ENCODE measurements at places on chromosomes 3 and 15. TPM values are rescaled to one million over a fixed set of nuclear protein-coding genes. Genes with fewer than 3 reads are reported as not detected.

BLM gene
- total RNA-seq, result 1.3 TPM

GOLGB1 gene
- total RNA-seq, result 46.4 TPM

INKA1 gene
- total RNA-seq, result not detected

NCEH1 gene
- total RNA-seq, result 6.9 TPM

FBXO40 gene
- total RNA-seq, result not detected

SLC12A1 gene
- not detected for total RNA-seq

CEP97 gene
- 3.4 TPM for total RNA-seq

DNA sequence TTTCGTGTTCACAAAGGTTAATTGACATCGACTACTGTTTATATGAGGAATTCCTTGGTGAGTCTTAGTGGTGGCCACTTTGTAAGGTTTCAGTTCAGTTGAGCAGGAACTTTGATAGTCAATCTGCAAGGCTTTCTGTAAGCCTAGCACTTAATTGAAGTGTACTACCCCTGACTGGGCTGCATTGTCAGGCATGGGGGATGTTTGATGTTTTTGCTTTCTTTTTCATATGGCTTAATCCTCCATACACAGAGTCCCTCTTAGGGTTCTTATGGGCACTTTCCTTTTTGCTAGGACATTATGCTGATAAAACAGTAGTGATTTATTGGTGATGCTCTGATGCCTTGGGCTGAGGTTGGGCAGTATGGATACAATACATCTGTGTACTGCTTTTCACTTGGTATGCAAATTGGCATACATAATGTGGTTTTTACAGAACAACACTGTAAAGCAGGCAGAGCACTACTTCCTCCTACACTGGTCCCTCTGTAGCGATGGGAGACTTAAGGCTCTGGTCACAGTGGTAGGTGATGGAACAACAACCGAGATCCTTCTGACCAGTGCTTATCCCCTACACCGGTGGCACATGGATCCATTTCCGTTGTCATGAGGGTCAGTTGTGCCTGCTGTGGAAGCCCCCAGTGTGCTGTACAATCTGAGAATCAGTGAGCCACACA is 261.0 kb downstream of the MFSD1 start:
- no peak overlapping the region for H3K27ac ChIP-seq
- no peaks in the 10 kb centered on the region for H3K27me3 ChIP-seq
- H3K4me1 ChIP-seq, result no peaks in the 10 kb centered on the region
- no peak overlapping the region for H3K4me3 ChIP-seq

DNA sequence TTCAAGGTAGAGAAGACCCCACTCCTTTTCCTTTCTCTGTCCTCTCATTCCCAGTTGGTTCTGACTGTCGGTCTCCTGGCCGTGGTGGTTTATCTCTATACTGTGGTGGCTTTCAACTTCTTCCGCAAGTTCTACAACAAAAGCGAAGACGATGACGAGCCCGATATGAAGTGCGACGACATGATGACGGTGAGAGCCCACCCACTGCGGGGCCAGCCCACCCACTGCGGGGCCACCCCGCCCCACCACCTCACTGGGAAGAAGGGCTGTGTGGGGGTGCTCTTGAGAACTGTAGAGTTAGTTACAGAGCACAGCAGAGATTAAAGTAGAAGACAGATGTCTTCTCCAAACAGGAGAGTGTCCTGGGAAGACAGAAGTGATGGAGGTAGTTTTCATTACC is 110.6 kb upstream of the CHRM5 start:
- DNase-seq, result no peak
- H3K36me3 ChIP-seq, result no peaks in the 10 kb centered on the region
- H3K27ac ChIP-seq, result no peak overlapping the region
- no peaks in the 10 kb centered on the region for H3K4me1 ChIP-seq

DNA sequence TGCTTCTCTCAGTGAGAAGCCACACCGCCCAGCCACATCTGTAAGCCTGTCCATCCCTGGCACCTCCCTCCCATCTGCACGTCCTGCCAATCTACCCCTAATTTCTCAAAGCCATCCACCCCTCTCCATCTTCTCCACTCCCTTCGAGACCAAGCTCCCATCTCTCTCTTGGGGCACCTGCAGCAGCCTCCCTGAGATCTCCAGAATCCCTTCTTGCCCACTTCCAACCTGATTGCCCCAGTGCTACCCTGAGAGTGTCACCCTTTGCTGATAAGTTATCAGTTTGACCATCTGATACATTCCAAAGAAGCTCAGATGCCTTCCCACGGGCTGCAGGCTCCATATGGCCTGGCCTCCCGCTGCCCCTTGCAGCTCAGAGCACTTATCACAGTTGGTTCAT is 496.1 kb downstream of the SHQ1 start:
- no peaks in the 10 kb centered on the region for H3K36me3 ChIP-seq
- no peak overlapping the region for H3K4me3 ChIP-seq
- DNase-seq, result no peak
- no peaks in the 10 kb centered on the region for H3K4me1 ChIP-seq
- H3K27ac ChIP-seq, result no peak overlapping the region
- no peaks in the 10 kb centered on the region for H3K27me3 ChIP-seq

DNA sequence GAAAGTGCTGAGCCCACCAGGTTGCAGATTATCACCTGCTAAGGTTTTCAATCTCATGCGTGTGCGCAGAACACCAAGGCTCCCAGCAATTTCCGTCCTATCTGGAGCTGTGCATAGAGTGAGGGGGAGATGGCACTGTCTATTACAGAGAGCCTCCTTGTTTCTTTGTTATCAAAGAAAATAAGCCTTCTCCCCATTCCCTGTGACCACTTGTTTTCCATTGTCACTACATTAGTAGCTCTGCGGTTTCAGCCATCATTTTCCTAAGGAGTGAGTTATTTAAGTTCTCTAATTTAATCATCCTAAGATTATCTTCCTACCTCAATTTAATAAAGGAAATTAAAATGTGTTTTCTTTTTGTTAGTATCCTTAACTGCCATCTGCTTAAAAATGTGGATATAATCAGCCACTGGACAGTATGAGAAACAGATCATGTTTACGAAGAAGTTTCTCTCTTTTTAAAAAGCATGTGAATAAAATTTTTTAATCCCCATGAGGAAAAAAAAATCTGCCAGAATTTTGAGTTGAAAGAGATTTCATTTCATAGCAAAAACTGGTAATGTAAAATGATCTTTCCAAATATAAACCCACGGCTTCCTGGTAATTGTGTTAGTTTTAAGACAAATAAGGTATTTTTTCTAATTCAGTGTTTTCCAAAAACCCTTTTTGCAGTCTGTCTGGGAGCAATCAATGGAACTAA is 172.3 kb upstream of the UBE2E1 start:
- no peaks in the 10 kb centered on the region for H3K36me3 ChIP-seq
- no peak for DNase-seq
- H3K27me3 ChIP-seq, result no peaks in the 10 kb centered on the region
- peaks cover 15% of the 10 kb centered on the region for H3K4me1 ChIP-seq
- no peak overlapping the region for H3K27ac ChIP-seq
- H3K4me3 ChIP-seq, result no peak overlapping the region

DNA sequence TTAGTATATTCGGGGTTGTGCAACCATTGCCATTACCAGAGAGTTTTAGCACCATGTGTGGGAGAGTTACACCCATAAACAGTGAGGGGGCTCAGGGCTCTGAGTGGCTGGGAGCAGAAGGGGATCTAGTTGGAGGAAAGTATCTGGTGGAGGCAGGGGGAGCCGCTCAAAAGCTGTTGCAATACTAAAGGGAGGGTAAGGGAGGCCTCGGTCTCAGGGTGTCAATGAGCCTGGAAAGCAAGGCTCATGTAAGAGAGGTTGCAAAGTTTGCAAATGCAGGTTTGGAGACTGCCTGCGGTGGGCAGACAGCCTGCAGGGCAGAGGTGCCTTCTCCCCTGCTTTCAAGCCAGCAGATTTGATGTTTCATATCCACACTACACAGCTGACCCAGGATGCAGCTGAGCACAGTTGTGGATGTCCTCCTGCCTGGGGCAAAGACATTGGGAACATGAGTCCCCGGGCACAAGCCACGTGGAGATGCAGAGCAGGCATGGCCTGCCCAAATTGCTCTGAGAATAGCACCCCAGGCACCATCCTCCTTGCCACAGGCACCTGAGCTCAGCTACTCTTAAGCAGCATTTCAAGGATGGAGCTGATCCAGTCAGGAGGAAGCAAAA is 181.4 kb downstream of the TLE3 start:
- DNase-seq, result no peak
- H3K27ac ChIP-seq, result no peak overlapping the region
- no peaks in the 10 kb centered on the region for H3K4me1 ChIP-seq
- no peak overlapping the region for H3K4me3 ChIP-seq
- no peaks in the 10 kb centered on the region for H3K27me3 ChIP-seq
- no peaks in the 10 kb centered on the region for H3K36me3 ChIP-seq

DNA sequence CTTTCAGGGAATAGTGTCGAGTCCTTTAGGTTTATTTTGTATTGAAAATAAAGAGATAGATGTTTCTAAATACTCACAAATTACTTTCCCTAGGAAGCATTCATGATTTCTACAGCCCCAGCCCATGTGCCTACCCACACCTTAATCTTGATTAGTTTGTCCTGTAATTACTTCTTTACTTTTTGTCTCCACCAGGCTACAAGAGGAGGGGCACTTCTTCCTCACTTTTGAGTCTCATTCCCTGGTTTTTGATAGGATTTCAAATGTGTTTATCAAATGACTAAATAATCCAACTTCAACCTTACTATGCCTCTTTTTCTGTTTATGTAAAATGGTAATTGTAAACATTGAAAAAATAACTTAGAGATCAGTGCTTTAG is 1.8 kb downstream of the PXK start:
- H3K27me3 ChIP-seq, result no peaks in the 10 kb centered on the region
- DNase-seq, result no peak
- H3K27ac ChIP-seq, result peak overlapping the region; percentile 14
- no peaks in the 10 kb centered on the region for H3K36me3 ChIP-seq
- H3K4me1 ChIP-seq, result peaks cover 28% of the 10 kb centered on the region

- H3K27me3 ChIP-seq, result no peaks in the 10 kb centered on the region
- no peaks in the 10 kb centered on the region for H3K36me3 ChIP-seq
- no peak for DNase-seq
- H3K4me3 ChIP-seq, result no peak overlapping the region
Observed at GRCh38 chr3:127159543-127159942, 33.4 kb upstream of the PRR23E start.

DNA sequence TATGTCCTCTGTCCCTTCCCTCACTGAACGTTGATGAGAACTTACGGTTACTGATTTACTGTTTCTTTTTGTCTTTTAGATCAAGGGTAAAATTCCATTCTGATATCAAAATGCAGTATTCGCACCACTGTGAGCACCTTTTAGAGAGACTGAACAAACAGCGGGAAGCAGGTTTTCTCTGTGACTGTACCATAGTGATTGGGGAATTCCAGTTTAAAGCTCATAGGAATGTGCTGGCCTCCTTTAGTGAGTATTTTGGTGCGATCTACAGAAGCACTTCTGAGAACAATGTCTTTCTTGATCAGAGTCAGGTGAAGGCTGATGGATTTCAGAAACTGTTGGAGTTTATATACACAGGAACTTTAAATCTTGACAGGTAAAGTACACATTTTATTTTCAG is 990 bp downstream of the MYNN start:
- no peak overlapping the region for H3K27ac ChIP-seq
- no peak for DNase-seq
- H3K4me3 ChIP-seq, result no peak overlapping the region

GRCh38 chr3:112355307-112355687 is 22.3 kb downstream of the CD200 start:
- H3K27ac ChIP-seq, result no peak overlapping the region
- H3K27me3 ChIP-seq, result no peaks in the 10 kb centered on the region
- no peak overlapping the region for H3K4me3 ChIP-seq
- no peaks in the 10 kb centered on the region for H3K36me3 ChIP-seq
- DNase-seq, result no peak
- H3K4me1 ChIP-seq, result no peaks in the 10 kb centered on the region

DNA sequence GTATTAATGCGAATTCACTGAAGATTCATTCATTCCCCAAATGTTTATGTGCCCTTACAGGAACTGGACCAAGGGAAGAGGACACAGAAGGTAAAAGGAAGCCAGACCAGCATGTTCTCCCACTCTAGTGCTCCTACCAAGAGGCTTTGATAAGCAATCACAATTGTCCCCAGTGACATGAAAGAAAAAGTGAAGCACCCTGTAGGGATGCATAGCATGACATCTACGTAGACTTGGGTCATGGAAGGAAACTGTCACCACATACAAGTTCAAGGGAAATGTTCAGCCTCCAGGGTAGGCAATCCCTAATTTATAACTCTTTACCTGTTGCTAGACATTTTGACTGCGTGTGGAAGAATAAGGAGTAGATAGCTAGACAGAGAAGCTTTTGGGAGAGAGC is 348.6 kb upstream of the MCTP2 start:
- no peaks in the 10 kb centered on the region for H3K36me3 ChIP-seq
- H3K27me3 ChIP-seq, result no peaks in the 10 kb centered on the region

DNA sequence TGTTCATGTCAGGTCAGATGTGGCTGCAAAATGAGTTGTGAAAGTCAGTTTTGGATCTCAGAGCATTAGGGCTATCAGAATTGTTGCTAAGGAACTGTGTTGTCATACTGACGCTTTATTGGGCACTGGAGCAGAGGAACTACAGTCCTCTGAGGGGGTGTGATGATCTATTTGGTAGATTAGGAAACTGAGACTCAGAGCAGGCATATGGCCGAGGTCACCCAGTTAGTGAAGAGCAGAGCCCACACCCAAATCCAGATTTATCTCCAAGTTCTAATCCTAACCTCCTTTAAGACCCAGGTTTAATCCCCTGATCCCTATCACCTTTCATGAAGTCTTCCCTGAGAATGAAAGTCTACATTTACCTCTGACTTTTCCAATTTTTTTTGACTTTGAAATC is 25.6 kb upstream of the GLCE start:
- no peak overlapping the region for H3K27ac ChIP-seq
- H3K27me3 ChIP-seq, result no peaks in the 10 kb centered on the region
- no peaks in the 10 kb centered on the region for H3K4me1 ChIP-seq
- no peak overlapping the region for H3K4me3 ChIP-seq
- H3K36me3 ChIP-seq, result no peaks in the 10 kb centered on the region
- no peak for DNase-seq

- H3K27me3 ChIP-seq, result no peaks in the 10 kb centered on the region
- peak overlapping the region; percentile 21 for H3K27ac ChIP-seq
- no peaks in the 10 kb centered on the region for H3K4me1 ChIP-seq
- no peaks in the 10 kb centered on the region for H3K36me3 ChIP-seq
- DNase-seq, result peak; percentile 55
Observed at GRCh38 chr15:62742409-62743171, 300.0 kb upstream of the TPM1 start.

DNA sequence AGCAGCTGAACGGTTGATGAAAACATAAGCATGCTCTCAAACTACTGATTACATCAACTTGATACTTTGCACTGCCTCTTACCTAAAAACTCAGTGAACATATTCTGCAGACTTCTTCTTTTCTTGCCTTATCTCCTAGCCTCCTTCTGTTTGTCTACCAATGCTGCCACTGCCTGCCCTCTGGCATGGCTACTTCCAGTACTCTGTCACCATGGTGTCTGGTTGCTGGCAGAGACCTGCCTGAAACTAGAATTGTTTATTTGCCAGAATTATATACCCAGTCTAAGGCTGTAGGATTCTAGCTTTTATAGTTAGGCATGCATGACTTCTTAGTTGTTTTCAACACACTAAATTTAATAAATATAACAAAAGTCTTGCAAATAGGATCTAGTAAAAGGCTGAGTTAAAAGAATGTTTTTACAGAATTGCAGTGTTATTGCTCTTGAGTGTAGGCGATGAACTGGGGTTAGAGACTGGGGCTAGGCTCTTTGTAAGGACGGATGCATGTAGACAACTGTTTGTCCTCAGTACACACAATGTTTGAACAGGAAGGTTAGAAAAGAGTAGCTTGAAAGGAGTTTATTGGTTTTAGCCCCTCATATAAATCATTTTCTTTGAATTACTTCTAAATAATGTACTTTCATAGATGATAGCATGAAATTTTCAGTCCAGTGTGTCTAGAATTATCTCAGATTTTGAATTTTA is 116.3 kb downstream of the KCNAB1 start:
- H3K4me1 ChIP-seq, result no peaks in the 10 kb centered on the region
- no peaks in the 10 kb centered on the region for H3K27me3 ChIP-seq
- H3K27ac ChIP-seq, result no peak overlapping the region
- no peak for DNase-seq

Measured in body of pancreas (tissue), 4 donors.